Hematopoietic multipotent progenitor cell (in vitro differentiated cells): ENCODE measurements at places on chromosomes 16 and 17.

- no peak for DNase-seq
These were observed 94.6 kb downstream of the CMIP start for GRCh38 chr16:81539009-81539758.

GRCh38 chr17:53092072-53092471 is 730.7 kb upstream of the KIF2B start:
- no peak for DNase-seq

DNA sequence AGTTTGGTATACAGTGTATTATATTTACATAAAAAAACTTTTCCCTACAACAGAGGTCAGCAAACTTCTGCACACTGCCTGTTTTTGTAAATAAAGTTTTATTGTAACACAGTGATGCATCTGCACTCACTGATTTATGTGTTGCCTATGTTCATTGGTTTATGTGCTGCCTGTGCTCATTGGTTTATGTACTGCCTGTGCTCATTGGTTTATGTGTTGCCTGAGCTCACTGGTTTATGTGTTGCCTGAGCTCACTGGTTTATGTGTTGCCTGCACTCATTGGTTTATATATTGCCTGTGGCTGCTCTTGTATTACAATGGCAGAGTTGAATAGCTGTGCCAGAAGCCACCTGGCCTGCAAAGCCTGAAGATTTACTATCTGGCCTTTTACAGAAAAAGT is 81.6 kb downstream of the MYH11 start:
- no peak for DNase-seq

GRCh38 chr16:67333315-67333714 is 6.7 kb downstream of the LRRC36 start:
- no peak for DNase-seq

GRCh38 chr17:74810699-74811485 is 34.7 kb upstream of the NAT9 start:
- DNase-seq, result no peak

DNA sequence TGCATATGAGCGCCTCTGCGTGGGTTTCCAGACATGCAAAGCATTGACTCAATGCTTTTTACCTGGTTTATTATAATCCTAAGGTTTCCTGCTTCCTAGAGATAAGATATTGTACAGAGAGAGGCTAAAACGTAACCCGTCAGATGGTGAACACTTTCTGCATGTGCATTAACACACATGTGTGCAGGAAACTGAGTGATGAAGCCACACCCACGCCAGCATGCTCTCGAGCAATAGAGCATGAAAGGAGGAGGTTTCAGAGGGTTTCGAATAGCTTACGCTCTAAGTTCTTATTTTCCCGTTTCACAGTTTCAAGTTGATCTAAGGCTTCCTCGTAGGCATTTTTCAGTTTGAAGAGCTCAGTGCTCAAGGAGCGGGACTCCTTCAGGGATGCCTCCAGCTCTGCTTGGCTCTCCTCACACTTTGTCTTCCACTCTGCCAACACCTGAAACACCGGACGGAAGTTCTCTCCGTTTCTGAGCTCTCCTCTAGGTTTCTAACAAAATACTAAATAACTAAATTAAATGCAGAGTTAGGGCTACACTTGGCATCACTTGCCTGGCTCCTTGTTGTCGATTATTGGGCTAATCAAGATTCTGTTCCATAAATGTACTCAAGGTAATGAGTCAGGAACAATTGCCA is 23.2 kb downstream of the MYH3 start:
- DNase-seq, result no peak

- DNase-seq, result no peak
These were observed 47.2 kb downstream of the TNRC6A start for GRCh38 chr16:24776501-24777220.

DNA sequence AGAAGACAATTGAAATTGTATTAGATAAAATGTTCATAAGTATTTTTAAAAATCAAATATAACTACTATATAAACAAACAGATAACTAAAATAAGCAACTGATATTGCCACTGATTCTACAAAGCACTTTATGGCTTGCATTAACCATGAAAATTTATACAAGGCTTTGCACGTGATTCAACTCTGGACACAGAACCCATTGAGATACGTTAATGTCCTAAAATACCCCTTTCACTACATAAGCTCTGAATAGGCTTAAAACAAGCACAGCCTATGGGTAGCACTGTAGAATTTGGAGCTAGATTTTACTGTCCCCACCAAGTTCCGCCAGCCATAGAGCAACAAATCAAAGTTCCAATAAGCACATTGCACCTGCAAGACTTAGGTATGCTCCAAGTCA is 4.5 kb downstream of the ZNF652 start:
- DNase-seq, result no peak

GRCh38 chr17:42009170-42009569 is 8.1 kb downstream of the DNAJC7 start:
- no peak for DNase-seq
